Brain (organoid and tissue), 16 donors: ENCODE measurements at places on chromosomes 2 and 18.

DNA sequence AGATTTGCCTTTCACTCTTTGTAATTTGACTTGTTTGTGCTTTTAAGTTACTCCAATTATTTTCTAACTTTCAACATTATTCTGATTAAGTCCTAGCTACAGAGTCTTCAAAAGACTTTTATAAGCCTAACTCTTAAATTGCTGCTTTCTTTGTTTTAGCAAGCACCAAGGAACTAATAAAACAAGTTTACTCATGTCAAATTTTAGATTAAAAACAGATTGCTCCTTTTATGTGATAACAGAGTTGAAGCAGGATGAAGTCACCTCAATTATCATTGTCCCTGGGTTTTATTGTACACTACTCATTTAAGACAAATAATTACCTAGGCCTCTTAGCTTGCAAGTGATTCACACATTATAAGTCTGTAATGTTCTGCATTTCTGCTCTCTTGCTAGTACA lies 678.4 kb downstream of the ERBB4 start:
- no peak for DNase-seq

DNA sequence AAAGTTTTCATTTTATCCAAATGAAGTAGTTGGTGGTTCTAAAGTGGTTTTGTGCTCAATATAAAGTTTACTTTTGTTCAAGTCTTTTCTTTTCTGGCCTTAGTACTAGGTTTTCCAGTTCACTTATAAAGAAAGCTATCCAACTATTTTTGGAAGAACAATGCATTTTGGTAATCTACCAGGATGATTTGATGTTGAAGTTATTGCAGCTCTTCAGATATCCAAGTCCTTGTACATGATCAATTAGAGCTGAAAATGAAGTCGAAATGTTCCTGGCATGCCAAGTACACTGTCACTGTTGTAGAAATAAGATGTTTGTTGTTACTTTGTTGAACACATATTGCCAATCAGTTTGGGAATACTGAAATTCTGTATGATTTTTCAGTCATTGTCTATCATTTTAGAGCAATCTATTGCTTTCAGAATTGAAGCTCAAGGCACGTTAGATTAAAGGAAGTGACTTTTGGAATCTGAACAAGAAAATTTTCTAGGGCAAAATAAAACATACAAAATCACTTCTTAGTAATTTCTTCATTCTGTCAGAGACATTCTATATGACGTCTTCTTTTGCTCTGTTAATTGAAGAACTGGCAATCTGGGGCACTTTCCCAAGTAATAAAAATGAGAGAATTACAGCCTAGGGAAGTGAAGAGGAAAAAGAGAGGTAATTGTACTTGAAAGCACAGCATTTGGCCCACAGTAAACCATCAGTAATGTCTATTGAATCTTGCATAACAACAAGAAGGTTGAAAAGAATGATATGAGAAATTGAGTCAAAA lies 232.3 kb downstream of the MREG start:
- no peak for DNase-seq

GRCh38 chr2:24253303-24253919 lies 78.6 kb downstream of the FAM228A start:
- no peak for DNase-seq

GRCh38 chr2:224645722-224646121 lies 60.6 kb upstream of the CUL3 start:
- DNase-seq: no peak

- no peak for DNase-seq
Observed at GRCh38 chr2:234422981-234423431, 73.9 kb downstream of the ARL4C start.

GRCh38 chr18:50707855-50708469 lies 111.9 kb downstream of the MRO start:
- peak; percentile 44 for DNase-seq

DNA sequence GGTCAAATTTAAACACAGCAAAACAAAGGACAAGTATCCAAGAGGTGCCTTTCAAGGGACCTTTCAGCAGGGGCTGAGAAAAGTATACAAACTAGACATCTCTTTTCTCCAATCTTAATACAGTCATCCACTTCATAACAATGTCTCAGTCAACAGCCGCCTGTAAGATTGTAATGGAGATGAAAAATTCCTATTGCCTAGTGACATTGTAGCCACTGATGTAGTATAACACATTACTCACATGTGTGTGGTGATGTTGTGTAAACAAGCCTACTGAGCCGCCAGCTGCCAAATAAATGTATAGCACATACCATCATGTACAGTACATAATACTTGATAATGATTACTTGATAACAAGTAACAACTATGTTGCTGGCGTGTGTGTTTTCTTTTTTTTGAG lies 31.0 kb downstream of the VIT start:
- DNase-seq: no peak

DNA sequence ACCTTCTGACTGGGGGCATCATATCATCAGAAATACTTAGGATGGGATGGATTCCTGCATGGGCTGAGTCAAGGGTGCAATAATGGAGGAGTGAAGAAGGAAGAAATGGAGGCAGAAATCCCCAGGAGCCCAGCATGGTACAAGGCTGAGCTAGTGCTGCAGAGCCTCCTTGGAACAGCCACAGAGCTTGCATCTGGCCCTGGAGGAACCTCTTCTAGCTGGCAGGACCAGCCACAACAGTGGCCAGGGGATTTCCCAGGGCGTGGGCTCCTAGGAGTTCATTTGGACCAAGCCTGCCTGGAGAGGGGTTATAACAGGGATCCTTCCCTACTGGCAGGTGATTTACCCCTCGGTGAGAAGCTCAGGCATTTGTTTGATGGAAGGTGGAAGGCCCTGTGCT lies 4.7 kb upstream of the IL37 start:
- DNase-seq: no peak

GRCh38 chr2:138827426-138828054 lies 47.4 kb upstream of the NXPH2 start:
- DNase-seq: peak; percentile 77

DNA sequence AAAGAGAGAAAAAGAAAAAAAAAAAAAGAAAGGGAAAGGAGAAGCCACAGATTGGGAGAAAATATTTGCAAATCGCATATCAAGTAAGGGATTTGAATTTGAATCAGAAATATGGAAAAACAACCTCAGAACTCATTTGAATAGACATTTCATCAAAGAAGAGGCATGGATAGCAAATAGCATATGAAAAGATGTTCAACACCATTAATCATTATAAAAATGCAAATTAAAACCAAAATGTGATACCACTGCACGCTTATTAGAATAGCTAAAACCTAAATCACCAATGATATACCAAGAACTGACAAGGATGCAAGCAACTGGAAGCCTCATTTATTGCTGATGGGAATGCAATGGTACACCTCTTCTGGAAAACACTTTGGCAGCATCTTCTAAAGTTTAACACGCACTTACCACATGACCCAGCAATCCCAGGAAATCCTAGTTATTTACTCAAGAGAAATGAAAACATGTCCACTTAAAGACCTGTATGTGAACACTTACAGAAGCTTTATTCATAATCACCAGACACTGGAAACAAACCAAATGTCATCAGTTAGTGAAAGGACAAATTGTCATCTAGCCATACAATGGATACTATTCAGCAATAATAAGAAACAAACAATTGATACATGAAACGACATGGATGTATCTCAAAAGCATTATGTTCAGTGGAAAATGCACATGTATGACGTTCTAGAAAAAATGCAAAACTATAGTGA lies 10.3 kb downstream of the DNER start:
- DNase-seq: no peak

DNA sequence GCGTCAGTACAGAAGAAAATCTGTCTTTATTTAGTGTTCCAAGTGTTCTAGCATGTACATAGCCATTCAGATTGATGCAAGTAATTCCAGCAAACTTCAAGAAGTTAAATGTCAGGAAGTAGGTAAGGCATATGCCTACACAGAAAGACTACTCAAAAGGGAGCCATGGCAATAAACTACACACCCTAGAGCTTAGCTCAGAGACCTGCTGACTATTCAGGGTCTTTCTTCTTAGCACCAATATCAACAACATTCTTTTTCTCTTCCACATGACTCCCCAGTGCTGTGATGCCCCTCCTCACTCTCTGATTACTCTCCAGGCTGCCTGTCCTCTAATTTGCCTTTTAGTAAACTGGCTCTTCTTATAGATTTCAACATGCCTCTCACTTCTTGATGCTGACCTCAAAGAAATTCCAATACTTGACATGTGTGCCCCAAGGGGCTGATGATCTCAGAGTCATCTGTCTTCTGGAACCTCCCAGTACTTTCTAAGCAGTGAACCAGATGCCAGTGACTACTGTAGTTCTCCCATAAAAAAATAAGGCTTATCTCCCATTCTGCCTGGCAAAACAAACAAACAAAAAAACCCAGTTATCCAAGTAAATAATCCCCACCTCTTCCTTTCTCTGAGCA lies 909.2 kb upstream of the FANCL start:
- no peak for DNase-seq

GRCh38 chr18:53261241-53261640 lies 921.2 kb downstream of the DCC start:
- no peak for DNase-seq

DNA sequence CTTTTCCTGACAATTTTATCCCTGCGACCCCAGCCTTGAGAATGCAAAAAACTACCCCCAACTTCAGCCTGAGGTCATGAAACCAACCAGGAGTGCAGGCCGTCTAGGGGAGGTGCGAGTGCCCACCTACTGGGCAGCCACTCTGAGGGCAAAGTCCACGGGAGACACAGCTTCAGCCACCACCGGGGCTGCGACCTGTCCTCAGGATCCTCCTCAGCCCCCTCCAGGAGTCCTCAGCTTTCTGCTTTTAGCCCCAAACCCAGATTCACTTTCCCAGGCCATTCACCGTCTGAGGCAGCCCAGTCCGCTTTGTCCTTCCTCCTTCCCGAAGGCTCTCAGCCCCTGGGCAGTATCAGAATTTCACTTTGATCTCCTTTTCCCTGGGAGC lies 210.2 kb upstream of the TNP1 start:
- DNase-seq: no peak

- no peak for DNase-seq
Observed at GRCh38 chr2:119364798-119365197, 1.8 kb downstream of the C2orf76 start.

GRCh38 chr2:9673914-9674481 lies 43.2 kb upstream of the YWHAQ start:
- no peak for DNase-seq

GRCh38 chr2:85577386-85578242 lies at the start of gene VAMP8:
VAMP8 (plus strand) TSS chr2:85577586; CDS start chr2:85577647, 61 bp downstream.
- no peak for DNase-seq

DNA sequence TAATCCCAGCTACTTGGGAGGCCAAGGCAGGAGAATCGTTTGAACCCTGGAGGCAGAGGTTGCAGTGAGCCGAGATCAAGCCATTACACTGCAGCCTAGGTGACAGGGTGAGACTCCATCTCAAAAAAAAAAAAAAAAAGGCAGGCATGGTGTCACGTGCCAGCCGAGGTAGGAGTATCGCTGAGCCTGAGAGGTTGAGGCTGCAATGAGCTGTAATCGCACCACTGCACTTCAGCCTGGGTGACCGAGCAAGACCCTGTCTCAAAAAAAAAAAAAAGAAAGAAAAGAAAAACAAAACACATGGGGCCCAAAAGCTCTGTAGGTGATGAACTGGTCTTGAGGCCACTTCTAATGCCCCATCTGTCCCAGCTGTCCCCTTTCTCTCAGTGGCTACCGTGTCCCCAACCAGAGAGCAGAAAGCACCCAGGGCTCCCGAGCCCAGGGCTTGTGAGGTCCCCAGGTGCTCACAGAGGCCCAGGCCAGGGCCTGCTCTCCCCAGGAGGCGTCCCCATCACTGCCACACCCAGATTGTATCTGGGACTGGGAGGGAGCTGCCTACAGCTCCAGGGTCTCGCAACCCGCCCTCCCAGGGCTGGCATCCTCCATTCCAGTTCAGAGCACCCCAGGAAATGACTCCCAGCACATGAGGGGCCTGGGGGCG lies 8.5 kb downstream of the KLHL30 start:
- DNase-seq: no peak

DNA sequence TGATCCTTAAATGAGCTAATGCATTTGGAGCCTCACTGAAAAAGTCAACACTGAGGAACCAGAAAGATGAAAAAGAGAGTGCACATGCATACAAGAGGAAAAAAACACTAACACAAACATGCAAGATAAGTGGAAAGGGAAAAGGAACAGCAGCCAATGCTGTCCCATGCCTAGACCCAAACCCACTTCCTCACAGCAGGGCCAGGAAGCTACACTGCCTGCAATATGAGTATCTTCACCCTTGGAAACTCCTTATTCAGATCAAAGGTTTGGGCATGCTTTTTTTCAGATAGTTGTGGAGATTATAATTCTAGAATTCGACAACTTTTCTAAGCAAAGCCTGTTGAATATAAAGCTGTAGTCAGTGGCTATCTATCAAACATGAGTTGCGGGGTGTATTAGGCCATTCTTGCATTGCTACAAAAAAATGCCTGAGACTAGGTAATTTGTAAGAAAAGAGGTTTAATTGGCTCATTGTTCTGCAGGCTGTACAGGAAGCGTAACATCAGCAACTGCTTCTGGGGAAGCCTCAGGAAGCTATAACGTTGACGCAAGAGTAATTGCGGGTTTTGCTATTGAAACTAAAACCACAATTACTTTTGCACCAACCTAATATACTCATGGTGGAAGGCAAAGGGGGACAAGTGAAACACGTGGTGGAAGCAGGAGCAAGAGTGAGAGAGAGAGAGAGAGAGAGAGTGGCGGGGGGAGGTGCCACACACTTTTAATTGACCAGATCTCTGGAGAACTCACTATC lies 138.2 kb downstream of the MBD2 start:
- DNase-seq: no peak

DNA sequence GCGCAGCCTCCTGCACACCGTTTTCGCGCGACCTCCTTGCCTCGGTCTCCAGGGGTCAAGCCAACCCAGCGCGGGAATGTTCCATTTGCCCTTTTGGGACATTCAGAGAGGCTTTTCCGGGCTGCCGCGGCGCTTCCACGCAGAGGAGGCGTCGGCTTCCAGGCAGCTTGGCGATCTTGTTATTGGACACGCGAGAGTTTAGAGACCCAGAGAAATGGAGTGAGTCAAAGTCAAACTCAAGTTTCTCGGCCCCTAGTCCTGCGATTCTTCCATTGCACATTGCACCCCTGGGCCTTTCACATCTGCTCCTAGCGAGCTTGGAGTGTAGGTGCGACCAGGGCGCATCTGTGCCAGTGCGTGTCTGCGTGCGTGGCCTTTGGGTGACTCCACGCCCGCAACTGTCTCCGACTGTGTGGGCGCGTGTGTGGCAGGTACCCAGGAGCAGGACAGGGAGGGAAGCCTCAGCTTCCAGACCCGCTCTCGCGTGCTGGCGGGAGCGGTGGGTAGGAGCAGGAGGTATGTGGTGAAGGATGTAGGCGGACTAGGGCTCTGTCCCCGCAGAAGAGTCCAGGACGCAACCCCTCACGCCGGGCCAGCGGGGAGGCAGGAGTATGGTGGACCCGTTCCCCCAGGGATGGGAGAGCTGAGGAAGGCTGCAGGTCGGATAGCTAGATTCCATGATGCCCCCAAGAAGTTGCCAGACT lies 13.5 kb downstream of the SIX3 start:
- peak; percentile 31 for DNase-seq

DNA sequence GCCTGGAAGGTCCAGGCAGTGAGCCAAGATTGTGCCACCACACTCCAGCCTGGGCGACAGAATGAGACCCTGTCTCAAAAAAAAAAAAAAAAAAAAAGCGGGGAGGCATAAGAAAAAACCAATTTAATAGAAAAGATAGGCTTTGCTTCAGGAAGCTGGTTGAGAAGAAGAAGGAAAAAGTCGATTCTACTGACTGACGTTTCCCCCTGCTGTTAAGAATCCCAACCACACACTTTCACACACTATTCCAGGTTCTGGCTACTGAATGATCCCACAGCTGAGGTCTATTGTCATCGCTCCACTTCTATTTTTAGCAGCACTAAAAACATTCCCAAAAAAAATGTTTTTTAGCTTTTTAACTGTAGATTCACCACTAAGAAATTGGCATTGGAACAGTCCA lies 6.7 kb upstream of the CHCHD5 start:
- no peak for DNase-seq
